ENCODE measurements at places on chromosomes 12 and 14.

- DNase-seq, result no peak
Observed at GRCh38 chr12:100254876-100255275, 12.0 kb downstream of the DEPDC4 start.

DNA sequence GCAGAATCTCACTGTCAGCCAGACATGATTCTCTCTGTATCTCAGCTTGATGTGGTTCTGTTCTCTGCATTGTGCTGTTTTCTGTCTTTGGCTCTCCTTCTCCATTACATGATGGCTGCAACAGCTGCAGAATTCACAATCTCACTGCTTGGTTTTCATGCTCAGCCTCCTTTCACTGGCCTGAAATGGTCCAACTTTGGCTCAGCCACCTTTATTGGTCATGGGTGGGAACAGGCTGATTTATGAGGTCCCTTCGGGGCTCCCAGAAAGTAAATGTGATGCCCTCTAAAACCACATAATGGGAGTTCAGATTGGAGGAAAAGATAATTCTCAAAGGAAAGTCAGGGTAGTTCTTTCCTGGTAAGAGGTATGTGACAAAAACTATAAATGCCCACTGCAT lies 597.0 kb downstream of the ETNK1 start:
- DNase-seq, result no peak

DNA sequence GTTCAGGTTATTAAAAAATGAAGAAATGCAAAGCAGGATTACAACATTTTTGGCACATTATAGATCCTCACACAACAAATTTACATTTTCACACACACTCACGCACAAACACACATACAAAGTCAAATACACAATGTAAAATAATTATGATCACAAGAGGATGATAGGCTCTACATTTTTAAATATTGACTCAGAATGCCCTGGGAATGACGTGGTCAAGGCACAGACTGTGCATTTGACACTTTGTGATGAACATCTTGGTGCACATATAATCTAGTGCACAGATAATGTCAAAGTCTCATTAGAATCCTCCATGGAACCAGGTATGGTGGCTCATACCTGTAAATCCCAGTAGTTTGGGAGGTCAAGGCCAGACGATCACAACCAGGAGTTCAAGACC lies 49.4 kb downstream of the DPF3 start:
- DNase-seq, result no peak

DNA sequence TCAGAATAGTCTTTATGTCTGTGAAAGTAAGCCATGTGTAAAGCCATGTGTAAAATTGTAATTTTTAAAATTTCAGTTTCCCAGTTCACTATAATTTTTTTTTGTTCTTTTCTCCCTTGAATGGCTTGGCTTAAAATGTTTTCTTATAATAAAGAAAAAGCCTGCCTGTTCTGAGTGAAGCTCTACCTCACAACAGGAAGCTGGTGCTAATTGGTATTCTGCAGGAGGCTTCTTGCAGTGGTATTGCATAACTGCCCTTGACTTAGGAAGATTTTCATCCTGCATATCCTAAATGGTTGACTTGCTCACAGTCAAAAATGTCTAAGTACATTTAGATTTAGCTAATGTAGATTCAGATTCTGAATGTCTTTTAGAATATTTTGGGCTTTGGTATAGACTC lies 49.5 kb downstream of the ATP2A2 start:
- DNase-seq, result no peak

- DNase-seq, result no peak
Observed at GRCh38 chr14:34538871-34539406, 562 bp downstream of the EAPP start.

- DNase-seq, result no peak
Observed at GRCh38 chr14:49306152-49306751, 279.9 kb downstream of the RPS29 start.

GRCh38 chr12:1618489-1618888 lies 10.5 kb upstream of the WNT5B start:
- no peak for DNase-seq

GRCh38 chr12:105235732-105236476 lies at the start of gene APPL2:
Gene APPL2, minus strand, starts transcription at chr12:105236174. Its CDS starts 162 bp downstream, at chr12:105236012.
- DNase-seq, result peak; percentile 95

Measured in right kidney (tissue), 9 donors.